Stomach (tissue), 19 donors: ENCODE measurements at places on chromosomes 6 and 20. TPM values are rescaled to one million over a fixed set of nuclear protein-coding genes. Genes with fewer than 3 reads are reported as not detected.

TPBG gene
- 9.8 TPM for total RNA-seq

UNC5CL gene
- 84.8 TPM for total RNA-seq

SHLD1 gene
- total RNA-seq = 3.5 TPM

C20orf141 gene
- total RNA-seq = not detected

WFDC12 gene
- total RNA-seq = not detected

ITPR3 gene
- total RNA-seq = 46.3 TPM

INSM1 gene
- not detected for total RNA-seq

NKX2-2 gene
- 2.2 TPM for total RNA-seq
